Tibial nerve (tissue), 4 donors: ENCODE measurements at places on chromosomes 6 and 20.

DNA sequence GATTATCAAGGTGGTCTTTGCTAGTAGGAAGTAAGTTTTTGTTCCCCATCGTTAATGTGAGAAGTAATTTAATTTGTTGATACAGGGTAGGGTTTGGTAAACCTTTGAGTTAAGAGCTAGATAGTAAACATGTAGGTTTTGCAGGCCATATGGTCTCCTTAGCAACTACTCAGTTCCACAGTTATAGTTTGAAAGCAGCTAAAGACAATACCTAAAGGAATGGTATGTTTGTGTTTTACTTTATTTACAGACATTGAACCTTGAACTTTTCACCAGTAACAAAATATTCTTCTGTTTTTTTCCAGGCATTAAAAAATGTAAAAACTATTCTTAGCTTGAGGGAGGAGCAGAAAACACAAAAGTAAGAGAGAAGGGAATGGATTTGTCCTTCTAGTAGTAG lies 1.7 kb downstream of the CAP2 start:
- H3K4me1 ChIP-seq = no peaks in the 10 kb centered on the region
- no peaks in the 10 kb centered on the region for H3K27me3 ChIP-seq
- DNase-seq = no peak
- H3K27ac ChIP-seq = no peak overlapping the region
- no peak overlapping the region for H3K4me3 ChIP-seq

- peak overlapping the region; percentile 98 for H3K27ac ChIP-seq
- no peaks in the 10 kb centered on the region for H3K4me1 ChIP-seq
- no peaks in the 10 kb centered on the region for H3K27me3 ChIP-seq
- DNase-seq = no peak
- H3K36me3 ChIP-seq = no peaks in the 10 kb centered on the region
These were observed 557 bp upstream of the DYNLRB1 start for GRCh38 chr20:34515484-34516246.

DNA sequence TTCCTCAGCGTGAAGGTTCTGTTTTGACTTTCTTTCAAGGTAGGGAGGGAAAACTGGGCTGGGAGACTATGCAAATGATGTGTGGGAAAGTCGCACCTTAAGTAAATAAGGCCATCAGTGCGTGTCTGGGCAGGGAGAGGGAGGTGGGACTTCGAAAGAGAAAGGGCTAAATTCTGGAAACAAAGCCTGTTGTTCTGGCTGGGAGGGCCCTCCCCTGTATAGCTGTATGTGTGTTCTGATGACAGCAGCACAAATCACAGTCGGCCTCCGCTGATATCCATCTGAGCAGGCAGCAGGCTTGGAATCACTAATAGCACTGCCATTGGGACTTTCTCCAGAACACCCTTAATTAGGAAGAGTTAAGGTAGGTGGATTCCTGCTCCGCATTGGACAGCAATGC lies 19.2 kb downstream of the JAG1 start:
- peaks cover 32% of the 10 kb centered on the region for H3K4me1 ChIP-seq
- H3K27me3 ChIP-seq = no peaks in the 10 kb centered on the region
- H3K27ac ChIP-seq = peak overlapping the region; percentile 55
- no peaks in the 10 kb centered on the region for H3K36me3 ChIP-seq
- H3K4me3 ChIP-seq = no peak overlapping the region
- DNase-seq = no peak

GRCh38 chr6:135883045-135883444 lies 31.5 kb downstream of the PDE7B start:
- no peaks in the 10 kb centered on the region for H3K36me3 ChIP-seq
- no peaks in the 10 kb centered on the region for H3K27me3 ChIP-seq
- no peak for DNase-seq
- no peak overlapping the region for H3K27ac ChIP-seq
- no peak overlapping the region for H3K4me3 ChIP-seq

DNA sequence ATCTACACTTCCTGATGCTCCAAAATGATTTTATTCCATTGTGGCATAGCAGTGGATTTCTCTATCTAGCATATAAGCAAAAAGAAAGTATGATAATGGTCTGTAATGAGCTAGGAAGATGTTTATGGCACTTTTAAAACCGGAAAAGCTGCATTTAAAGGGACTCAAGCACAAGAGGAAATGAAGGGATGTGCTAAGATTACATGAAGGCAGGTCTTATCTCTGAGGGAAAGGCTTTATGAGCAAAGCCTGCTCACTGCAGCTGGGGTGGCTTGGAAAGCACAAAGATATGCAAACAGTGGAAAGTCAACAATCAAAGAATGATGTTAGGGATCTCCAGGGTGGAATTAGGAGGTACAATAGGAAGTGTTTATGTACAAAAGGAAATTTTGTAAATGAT lies 138.2 kb downstream of the TENT5A start:
- H3K4me3 ChIP-seq = no peak overlapping the region
- H3K27ac ChIP-seq = no peak overlapping the region
- no peaks in the 10 kb centered on the region for H3K27me3 ChIP-seq

DNA sequence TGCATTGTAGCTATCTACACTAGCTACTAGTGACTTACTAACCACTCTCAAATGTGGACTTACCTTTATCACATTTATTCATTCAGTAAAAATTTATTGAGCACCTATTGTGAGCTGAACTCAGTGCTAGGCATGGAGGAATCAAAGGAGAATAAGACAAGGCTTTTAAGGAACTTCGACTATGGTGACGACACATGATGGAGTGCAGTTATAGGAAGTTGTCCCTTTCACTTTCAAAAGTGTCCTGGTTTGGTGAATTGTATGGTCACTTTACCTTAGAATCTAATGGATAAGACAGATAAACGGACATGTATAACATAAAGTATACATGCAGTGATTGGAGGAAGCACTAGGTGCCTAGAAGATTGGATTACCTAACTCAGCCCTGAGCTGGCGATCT lies 4.3 kb downstream of the AKAP7 start:
- no peak overlapping the region for H3K27ac ChIP-seq
- no peaks in the 10 kb centered on the region for H3K4me1 ChIP-seq
- H3K36me3 ChIP-seq = no peaks in the 10 kb centered on the region

GRCh38 chr6:156917213-156917612 lies 140.0 kb downstream of the ARID1B start:
- no peaks in the 10 kb centered on the region for H3K27me3 ChIP-seq
- no peak for DNase-seq
- no peak overlapping the region for H3K4me3 ChIP-seq
- H3K27ac ChIP-seq = no peak overlapping the region
- H3K36me3 ChIP-seq = no peaks in the 10 kb centered on the region
